ENCODE measurements at places on chromosomes 6 and 20.

- no peak for DNase-seq
Observed at GRCh38 chr6:145731447-145731846, 3.9 kb downstream of the EPM2A start.

DNA sequence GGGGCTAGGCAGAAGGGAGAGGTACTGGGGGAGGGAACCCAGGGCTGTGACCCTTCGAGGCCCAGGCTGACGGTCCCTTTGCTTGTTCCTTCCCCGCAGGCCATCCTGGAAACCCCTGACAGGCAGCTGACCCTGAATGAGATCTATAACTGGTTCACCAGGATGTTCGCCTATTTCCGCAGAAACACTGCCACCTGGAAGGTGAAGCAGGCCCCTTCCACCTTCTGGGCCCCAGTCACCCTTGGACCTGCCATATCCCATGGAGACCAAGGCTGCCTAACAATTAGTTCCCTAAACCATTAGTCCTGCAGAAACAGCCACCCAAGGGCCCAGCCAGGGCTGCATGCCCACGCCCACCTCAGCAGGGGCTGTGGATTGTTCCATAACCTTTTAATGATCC, 44.9 kb downstream of the FOXP4 start:
- no peak for DNase-seq

GRCh38 chr6:31525932-31526591, 2.7 kb upstream of the MCCD1 start:
- no peak for DNase-seq

DNA sequence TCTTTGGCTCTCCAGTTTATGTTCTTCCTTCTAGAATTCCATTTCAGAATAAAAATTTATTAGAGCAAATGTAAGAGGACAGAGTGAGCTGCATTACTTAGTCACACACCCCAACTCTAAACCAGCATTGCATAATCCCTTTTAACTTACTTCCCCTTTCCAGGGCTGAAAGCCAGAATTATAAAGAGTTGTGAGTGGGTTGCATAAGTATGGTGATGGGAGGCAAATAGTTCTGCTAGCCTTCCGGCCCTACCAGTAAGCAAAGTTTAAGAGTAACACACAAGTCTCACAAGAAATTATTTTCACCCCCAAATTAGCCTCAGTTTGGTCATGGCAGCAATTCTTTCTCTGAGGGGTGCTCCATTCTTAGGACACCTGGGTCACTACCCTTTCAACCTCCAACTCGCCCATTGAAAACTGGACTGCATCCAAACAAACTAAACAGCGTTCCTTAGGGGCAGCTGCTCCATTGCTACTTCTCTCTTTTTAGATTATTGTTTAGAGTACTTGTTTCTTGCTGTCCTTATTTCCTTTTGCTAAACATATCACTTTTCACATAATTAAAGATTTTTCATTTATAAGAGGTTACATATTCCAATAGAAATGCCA, 1.6 kb downstream of the KIAA0408 start:
- no peak for DNase-seq

DNA sequence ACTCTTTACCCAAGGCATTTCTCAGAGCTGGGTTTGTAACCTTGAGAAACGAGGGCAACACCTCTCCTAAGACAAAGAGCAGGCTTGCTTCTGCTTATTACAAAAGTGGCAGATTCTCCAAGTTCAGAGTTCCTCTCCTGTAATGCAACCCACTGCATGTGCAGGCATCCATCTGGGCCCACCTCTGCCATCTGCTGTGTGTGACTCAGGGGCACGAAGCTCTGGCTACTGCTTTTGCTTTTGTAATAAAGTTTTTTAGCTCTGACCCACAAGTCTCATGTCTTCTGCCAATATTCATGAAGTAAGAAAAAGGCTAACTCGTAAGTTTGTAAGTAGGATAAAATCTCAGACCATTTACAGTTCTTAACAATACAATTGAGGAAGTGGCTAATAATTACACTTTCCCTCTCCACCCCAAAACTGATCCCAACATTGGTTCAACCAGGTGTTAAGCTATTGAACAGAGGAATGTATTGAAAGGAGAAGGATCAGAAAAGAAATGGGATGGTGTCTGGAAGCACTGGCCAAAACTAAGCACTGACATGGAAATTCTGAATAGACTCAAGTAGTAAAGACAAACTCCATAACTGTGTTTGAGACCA, 51.7 kb upstream of the SMLR1 start:
- DNase-seq: no peak

- no peak for DNase-seq
Observed at GRCh38 chr6:159809149-159809548, 9.1 kb downstream of the PNLDC1 start.

- no peak for DNase-seq
Observed at GRCh38 chr6:41588111-41588510, 41.9 kb downstream of the FOXP4 start.

DNA sequence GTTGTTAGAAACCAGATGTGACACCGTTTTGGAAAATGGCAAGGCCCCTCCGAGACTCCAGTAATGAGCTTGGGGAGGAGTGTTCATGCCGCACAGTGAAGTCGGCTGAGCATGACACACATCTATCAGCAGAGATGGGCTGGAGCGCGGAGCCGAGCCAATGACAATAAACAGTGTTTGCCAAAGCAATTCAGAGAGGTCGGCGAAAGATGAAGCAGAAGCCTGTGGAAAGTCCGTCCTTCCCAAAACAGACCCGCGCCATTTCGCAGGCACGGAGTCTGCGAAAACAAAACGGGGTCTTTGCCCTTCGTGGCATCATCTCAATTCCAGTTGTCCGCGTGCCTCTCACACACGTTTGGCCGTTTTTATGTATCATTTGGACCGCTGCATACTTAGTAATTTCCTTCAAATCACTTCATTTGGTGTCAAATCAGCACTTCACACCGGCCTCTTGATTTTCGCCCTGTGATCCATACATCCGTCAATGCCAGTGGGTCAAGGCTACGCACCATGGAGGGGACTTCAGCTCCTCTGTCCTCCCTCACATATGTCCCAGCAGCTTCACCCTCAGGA, 71.3 kb downstream of the SULF2 start:
- no peak for DNase-seq

DNA sequence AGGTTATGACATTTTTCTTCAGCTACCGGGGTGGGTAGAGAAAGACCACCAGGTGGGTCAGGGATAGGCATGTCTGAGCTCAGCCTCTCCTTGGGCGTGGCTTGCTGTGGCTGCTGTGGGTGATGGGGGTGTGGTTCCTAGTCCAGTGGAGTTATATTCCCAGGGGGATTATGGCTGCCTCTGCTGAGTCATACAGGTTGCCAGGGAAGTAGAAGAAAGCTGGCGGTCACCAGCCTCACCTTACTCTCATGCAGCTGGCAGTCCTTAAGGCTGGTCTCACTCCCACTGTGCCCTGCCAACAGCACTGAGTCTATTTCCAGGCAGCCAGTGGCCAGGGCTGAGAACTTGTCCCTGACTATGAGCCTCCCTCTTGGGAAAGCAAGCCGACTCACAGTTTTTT, 130.0 kb downstream of the SCP2D1 start:
- no peak for DNase-seq

DNA sequence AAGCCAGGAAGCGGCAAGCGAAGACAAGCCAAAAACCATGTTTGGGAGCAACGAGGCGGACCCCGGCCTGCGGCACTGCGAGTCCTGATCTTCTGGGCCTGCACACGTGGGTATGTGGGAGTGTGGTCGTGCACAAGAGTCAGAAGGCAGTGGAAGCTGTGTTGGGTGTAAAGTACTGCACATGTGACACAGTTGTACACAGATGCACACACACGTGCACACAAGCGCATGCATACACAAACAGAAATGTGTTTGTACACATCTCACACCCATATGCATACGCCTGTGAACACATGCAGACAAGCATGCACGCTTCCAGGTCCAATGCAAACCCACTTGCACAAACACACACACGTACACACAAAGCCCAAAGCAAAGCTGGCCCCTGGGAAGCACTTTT, 52.6 kb upstream of the SLCO4A1 start:
- DNase-seq: no peak

GRCh38 chr20:4465855-4466545, 255.7 kb upstream of the PRND start:
- no peak for DNase-seq

DNA sequence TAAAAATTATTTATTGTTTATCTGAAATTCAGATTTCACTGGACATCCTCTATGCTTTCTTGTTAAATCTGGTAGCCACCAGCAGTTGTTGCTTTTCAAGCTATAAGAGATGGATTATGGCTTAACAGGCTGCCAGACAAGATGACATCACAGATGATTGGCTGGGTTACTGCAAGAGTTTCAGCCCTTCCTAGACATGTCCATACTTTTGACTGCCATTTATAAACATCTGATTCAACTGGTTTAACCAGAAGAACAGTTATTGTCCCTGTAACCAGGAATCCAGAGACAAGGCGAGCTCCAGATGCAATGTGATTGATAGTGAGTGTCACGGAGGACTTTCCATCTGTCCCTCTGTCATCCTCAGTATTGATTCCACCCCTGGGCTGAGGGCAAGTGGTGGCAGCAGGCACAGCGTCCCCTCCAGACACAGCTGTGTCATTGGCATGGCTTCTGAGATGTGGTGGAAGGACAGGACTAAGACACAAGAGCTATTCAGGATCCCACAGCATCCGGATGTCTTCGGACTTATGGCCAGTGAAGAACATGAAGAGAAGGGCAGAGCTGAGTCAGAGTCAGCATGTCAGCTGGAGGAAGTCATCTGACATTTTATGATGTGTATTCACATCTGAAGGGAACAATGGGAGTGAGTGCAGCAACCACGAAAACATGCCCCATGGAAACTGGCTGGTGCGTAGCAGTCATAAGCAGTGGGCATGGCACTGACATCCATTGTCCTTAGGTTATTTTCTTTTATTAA, 284.5 kb upstream of the CDYL start:
- DNase-seq: no peak

DNA sequence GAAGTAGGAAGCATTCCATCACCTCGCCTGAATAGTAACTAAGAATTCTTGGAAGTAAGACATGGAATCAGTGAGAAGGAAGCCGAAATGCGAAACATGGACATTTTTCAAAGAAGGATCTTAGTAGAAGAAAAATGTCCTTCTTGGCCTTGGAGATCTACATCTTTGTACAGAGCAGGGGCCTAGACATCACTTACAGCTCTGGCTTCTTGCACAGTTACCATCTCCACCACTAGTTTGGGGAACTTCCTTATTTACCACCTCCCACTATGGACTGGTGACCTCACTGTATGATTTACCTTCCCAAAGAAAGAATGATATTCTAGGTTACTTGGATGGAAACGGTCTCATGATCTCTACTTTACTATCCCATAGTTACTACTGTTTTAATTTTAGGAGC, 15.7 kb downstream of the CASS4 start:
- no peak for DNase-seq

- DNase-seq: no peak
Observed at GRCh38 chr6:34350137-34350933, 42.1 kb downstream of the NUDT3 start.

GRCh38 chr6:5565971-5566370, 304.7 kb downstream of the FARS2 start:
- DNase-seq: no peak

- no peak for DNase-seq
Observed at GRCh38 chr6:170095273-170095981, 195.5 kb downstream of the DLL1 start.

GRCh38 chr6:7110092-7110792, 2.5 kb downstream of the RREB1 start:
- no peak for DNase-seq

- DNase-seq: no peak
Observed at GRCh38 chr6:106026748-106027715, 59.1 kb upstream of the PRDM1 start.

- DNase-seq: no peak
Observed at GRCh38 chr20:61044499-61044898, 207.6 kb upstream of the CDH4 start.

DNA sequence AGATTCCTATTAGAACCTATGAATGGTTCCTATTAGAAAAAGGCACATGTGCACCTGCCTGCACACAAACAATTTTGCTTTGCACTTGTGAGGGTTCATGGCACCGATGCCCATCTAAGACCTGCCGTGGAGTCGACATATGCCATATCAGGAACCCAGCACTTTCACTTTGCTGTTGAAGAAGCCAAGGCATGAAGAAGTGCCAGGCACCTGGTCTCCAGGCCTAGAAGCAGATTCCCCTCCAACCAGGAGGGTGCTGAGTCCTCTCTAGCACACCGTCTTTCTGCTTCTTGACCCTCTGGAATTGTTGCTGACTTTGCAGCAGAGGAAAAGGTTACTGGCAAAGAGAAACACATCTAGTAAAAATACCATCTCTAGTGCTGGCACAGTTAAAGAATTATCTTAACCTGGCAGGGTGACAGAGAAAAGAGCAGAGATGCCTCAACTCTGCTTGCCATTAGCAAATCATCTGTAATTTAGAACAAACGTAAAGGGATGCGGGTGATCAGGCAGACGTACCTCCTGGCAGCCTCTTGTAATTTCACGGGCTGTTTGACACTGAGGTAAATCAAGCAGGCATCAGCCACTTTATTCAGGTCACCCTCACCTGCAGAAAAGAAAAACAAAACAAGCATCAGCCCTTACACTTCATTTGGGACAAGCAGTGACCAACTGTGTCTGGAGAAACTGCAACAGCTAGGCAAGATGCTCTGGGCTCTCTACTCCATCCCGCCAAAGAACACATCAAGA, 37.2 kb downstream of the TTI1 start:
- DNase-seq: no peak

GRCh38 chr6:143806282-143807102, 36.6 kb upstream of the LTV1 start:
- DNase-seq: no peak

DNA sequence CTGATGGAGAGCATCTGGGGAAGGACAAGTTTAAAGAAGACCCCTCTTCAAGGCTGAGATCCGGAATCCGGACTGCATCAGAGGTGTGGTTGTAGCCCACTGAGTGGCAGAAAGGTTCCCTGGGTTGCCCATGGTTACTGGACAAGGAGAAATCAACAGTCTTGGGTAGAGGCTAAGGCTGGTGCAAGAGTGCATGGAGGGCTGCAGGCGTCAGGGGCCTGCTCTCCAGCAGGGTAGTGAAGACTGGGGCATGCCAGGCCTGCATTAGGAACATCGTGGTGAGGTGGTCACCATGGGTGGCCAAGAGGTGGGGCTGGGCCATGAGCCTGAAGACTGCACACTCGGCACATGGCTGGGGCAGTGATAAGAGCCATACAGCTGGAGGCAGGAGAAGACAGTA, 91.2 kb downstream of the RNF182 start:
- no peak for DNase-seq

- no peak for DNase-seq
Observed at GRCh38 chr6:107021446-107022185, 6.4 kb upstream of the MTRES1 start.
